ENCODE measurements at places on chromosomes 2 and 18. TPM values are rescaled to one million over a fixed set of nuclear protein-coding genes. Genes with fewer than 3 reads are reported as not detected.
A peak's percentile ranks its signal among the peaks of the same experiment; 100 is the strongest.

Gene RIT2
- total RNA-seq: not detected

Gene FBLN7
- 1.5 TPM for total RNA-seq

Gene GREB1
- total RNA-seq: 1.7 TPM

Gene RAB31
- 6.2 TPM for total RNA-seq

Gene GDF7
- 0.09 TPM for total RNA-seq

Gene CNOT9
- total RNA-seq: 50.6 TPM

Gene DSG2
- 173 TPM for total RNA-seq

Gene ZNF514
- total RNA-seq: 21.7 TPM

DNA sequence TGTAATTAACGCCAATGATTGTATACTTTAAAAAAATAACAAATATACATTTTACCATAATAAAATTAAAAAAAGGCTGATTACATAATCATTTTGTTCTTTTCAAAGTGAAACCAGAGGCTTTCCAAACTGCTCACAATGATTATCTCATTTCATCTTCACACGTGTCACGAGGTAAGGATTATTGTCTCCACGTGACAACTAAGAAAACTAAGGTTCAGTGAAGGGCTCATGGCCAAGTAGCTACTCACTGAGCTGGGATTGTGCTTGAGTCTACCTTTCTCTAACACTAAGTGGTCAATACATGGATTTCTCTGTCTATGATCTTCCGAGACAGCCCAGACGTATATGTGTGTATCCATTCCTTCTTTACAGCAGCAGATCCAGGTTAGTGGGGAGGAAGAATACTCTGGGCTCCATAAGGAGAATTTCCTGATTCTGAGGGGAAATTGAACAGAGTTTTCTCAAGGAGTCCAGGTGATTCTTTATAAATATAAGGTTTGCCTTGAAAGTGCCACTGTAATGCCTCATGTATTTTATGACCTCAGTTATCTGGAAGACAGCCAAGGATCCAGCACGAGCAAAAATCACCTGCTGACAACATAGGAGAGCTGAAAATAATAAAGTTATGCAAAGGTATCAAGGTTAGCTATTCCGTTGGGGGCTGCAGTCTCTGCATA, 25.6 kb upstream of the ACSL3 start:
- DNase-seq: no peak

DNA sequence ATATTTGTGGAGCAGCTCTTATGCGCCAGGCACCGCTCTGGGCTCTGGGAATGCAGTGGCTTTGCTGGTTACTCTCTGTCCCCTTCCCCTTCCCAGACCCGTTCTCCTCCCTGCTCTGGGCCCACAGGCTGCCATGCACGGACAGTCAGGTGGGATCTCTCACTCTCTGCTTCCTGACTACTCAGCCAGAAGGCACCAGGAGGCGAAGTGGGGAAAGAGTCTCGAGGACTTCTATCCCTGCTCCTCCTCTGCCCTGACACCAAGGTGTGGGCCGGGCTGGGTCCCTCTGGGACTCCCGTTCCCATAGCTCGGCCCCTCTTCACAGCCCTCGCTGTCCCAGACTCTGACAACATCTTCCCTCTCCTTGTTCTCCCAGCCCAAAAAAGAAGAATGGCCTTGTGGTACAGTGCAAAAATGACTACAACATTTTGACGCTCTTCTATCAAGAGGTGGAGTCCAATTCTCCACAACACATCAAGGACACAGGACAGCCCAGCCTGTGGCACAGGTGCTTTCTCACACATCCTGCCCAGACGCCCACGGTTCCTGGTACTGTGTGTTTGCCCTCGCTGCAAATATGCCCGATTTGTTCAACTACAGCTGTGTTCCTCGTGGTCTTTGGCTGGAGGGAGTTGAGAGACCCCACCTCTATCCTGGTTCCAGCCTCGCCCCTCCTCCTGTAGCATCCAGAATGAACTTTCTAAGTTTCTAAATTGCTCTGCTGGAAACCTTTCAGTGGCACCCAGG, 14.0 kb upstream of the DUSP2 start:
- peak; percentile 68 for DNase-seq

- no peak for DNase-seq
Observed at GRCh38 chr2:223418604-223419199, 183.5 kb downstream of the SCG2 start.

GRCh38 chr2:125643128-125643527, 1012.8 kb upstream of the GYPC start:
- DNase-seq: no peak

DNA sequence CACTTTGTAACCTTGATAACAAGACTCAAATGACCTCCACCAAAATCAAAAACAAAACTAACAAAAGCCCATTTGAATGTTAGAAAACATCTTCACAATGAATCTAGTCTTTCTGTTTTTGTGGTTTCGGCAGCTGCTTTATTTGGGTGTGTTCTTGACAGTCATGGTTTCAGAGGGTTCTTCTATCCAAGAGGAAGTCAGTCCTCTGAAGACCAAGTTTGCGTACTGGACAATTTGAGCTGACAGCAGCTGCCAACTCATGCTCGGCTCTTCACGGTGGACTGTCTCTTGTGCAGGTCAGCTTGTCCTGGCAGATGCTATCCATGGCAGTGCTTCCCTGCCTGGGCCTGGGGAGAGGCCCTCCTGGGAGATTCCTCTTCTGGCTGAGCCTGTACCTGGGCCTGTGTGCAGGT, 91.0 kb downstream of the TMEM17 start:
- DNase-seq: no peak

- no peak for DNase-seq
Observed at GRCh38 chr2:234932591-234933168, 19.1 kb upstream of the SH3BP4 start.

GRCh38 chr2:149538138-149538833, 49.3 kb downstream of the MMADHC start:
- no peak for DNase-seq

DNA sequence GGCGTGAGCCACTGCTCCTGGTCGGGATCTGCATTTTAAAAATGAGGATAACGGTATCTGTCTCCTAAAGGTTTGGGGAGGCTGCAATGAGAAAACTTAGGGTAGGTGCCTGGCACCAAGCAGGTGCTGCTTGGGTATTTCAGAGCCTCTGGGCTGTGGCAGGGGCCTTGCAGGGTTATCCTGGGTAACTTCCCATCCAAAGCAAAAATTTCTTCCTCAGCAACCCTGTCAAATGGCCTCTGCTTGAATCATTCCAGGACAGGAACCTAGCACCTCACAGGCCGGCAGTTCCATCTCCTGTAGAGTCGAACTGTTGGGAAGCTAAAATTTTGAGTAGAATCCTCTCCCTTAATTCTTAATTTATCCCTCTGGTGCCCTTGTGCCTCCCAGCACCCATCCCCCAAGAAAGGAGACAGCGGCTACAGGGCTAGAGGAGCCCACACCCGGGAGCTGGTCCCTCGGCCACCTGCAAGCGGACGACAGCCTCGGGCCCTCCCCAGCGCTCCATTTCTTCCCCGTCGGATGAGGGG, 868 bp downstream of the CGREF1 start:
- no peak for DNase-seq

GRCh38 chr2:239590995-239591915, 190.4 kb upstream of the HDAC4 start:
- no peak for DNase-seq

GRCh38 chr2:207523005-207523404, 6.8 kb upstream of the CREB1 start:
- no peak for DNase-seq

DNA sequence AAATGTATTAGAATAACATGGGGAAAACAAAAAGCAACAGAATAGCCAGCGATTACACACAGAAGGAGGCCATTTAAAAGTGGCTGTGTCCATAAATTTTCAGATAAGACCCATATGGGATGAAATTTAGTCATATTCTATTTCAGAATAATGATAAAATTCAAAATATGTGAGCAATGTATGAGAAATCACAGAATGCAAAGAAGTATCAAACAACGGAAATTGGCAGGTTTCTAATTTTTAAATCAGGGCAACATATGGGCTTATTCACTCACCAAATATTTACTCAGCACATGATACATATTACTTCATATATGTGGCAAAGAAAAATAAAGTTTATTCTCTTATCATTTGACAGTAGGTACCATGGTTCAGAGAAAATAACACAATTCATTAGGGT, 208.5 kb downstream of the GRB14 start:
- DNase-seq: no peak

GRCh38 chr18:74944676-74945075, 264.3 kb downstream of the PTGR3 start:
- no peak for DNase-seq

GRCh38 chr2:152743002-152743401, 24.6 kb downstream of the ARL6IP6 start:
- DNase-seq: no peak

DNA sequence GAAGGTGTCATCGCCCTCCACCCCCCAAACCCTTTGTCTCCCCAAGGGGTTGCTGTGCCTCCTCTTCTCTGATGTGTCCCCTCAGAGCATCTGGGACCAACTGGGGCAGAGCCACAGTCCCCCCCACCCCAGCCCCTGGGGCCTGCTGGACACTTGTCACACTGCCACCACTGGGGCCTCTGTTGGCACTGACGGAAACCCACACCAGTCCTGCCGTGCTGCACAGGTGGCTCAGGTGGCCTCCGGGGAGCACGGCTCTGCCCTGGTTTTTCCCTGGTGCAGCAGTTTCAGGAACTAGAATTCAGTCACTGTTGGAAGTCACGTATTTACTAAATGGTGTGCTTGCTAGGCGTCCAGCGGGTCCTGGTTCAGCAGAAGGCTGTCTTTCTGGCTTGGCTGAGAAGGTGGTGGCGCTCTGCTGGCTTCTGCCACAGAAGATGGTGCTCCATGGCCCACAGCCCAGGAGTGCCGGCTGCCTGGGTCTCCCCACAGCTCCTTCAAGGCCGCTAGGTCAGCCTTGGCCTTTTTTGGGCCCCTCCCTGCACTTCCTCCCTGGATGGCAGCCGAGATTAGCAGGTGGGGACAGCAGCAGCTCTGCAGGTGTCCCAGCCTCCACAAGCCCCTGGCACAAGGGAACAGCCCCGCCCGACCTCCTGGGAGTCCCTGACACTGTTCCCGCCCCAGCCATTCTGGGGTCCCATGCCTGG, 18.6 kb upstream of the KLHL30 start:
- no peak for DNase-seq

DNA sequence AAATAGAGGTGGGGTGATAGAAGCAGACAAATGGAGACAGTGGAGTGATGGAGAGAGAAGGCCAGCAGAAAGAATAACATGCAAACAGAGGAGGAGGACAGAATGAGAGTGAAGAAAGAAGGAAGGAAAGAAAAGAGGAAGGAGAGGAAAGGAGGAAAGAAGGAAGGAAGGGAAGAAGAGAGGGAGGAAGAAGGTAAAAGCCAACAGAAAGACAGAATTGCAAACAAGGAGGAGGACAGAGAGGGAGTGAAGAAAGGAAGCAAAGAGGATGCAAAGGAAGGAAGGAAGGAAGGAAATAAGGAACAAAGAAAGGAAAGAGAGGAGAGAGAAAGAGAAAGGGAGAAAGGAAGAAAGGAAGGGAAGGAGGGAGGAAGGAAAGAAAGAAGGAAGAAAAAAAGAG, 444.0 kb downstream of the IRS1 start:
- DNase-seq: no peak

DNA sequence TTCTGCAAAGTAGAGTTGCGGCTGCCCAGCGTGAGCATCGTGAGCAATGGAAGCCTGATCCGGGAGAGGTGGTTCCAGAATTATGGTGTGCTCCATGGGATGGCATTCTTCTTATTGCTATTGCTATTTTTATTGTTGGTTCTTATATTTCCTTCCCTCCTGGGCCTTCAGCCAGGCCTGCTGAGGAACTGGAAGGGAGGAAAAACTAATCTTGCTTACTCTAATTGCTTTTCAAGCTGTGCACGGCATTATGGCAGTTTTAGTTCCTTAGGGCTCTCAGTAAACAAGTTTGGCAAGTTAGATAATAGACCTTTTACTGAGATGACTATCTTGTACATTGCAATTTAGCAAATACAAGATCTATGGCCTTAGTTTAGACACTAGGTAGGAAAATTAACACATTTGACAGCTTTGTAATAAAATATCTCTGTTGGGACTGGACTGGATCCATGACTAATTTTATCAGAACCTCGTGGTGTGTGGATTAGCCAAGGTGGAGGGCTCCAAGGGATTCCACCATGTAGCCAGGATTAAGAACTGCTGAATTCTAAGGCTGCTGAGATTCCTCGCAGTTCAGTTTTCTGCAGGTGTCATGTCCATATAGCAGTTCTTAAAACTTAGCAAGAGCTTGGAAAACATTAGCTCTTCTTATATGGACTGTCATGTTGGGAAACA, 6.0 kb downstream of the RSAD2 start:
- no peak for DNase-seq

Measured in Peyer's patch (tissue), 4 donors.